ENCODE measurements at places on chromosomes 3 and 15.

GRCh38 chr15:33234020-33234461, 39.5 kb upstream of the FMN1 start:
- peak; percentile 23 for DNase-seq

- DNase-seq: no peak
Observed at GRCh38 chr3:100002599-100003350, 111.5 kb downstream of the FILIP1L start.

DNA sequence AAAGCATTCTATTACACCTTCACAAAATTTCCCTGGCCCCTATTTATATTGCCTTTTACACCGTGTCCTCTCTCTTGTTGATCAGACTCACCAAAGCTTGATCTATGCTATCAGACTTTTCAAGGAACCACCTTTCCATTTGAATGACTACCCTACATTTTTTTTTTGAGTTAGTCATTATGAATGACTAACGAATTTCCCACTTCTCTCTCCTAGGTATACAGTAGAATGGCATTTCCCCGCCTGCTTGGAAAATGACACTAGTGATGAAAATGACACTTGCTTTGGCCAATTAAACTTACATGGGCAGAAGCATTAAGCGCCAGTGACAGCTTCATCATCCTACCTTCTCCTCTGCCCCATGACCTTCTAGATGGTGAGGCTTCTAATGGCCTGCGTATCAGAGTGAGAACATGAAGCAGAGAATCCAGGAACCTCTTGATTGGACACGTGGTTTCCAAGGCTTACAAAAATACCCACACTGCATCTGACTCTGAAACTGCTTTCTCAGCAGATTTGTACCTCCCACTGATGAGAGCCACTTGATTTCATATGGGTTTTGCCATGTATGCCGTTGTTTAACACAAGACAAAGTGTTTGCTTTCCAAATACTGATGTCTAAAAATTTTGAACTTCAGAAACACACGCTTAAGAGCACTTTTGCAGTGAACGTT, 370.5 kb downstream of the CTNNB1 start:
- DNase-seq: no peak

- DNase-seq: no peak
Observed at GRCh38 chr3:125165189-125165947, 47.2 kb downstream of the SLC12A8 start.

DNA sequence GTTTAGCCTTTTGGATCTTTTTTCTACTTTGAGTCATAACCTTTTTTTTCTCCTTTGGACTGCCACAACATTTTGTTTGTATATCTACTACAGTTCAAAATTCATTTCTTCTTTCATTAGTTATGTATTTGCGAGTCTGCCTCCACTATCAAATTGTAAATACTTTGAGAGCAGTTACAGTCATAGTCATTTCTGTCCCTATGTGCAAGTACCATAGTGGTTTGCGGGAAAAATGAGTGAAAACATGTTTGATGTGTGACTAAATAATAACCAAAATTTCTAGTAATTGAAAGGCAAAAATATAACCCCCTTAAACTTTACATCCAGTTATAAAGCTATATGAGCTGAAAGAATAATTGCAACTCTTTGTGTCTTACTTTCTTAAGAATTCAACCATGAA, 45.8 kb upstream of the CCDC50 start:
- no peak for DNase-seq

DNA sequence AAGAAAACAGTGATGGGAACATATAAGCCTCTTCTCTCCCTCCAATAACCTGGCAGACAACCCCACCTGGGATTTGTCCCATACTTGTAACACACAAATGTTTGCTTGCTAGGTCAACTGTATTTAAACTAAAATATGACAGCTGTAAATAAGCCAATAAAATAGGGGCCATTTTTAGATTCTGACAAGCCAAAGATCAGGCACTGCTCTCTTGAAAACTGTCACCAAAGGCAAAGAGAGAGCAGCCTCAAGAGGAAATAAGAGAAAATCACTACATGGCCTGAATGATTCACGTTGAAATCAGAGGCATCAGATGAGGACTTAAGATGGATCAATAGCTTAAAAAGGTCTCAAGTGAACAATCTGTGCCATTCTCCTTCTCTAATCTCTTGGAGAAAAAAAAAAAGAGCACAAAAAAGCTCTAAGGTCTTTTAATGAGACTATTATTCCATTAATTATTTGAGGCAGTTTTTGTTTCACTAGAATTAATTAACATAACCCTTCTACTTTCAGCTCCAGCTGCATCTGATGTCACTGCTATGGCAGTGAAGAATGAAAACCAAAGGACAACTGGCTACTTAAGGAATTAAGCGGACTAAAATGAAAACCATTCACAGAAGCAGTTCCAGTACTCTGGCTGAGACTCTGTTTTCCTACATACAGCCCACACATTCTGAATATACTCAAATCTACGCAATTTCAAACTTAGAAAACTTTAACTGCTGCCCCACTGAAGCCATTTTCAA, 19.0 kb downstream of the MYO5A start:
- no peak for DNase-seq

GRCh38 chr15:66789029-66790025, 87.3 kb downstream of the SMAD6 start:
- DNase-seq: no peak

GRCh38 chr3:99907959-99908544, 90.4 kb downstream of the CMSS1 start:
- no peak for DNase-seq

DNA sequence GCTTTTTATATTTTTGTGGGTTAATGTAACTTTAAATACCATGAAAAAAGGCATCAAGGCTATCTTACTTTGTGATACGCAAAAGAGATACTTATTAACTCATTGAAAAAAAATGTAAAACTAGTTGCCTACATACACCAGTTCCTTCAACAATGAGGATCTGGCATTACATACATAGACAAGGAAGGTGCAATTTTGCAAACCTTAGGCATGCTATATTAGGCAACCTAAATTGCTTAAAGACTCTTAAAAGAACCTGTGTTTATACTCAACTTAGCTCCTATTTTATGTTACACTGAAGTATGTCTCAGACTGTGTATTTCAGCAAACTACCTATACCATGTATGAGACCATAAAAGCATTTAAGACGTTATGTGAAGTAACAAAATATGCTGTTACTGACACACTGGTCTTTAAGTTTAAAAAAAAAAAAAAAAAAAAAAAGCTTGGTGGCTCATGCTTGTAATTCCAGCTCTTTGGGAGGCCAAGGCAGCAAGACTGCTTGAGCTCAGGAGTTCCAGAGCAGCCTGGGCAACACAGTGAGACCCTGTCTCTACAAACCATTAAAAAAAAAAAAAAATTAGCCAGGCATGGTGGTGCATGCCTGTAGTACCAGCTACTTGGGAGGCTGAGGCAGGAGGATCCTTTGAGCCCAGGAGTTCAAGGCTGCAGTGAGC, 9.1 kb downstream of the TASOR start:
- no peak for DNase-seq

- DNase-seq: no peak
Observed at GRCh38 chr3:111906656-111907055, 47.6 kb downstream of the PHLDB2 start.

DNA sequence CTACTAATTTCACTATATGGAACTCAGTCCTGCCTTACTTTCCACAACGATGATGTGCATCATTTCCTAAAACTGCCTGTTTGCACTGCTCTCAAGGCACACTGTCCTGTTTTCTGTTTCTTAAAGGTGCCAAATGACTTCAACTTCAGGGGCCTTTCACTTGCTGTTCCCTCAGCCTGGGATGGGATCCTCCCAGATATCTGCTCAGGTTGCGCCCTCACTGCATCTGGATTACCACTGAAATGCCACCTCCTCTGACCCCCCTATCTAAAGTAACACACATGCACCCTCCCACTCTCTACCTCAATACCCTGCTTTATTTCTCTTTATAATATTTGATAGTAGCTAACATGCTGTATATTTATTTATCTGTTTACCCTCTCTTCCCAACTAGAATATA, 123.8 kb upstream of the CMC1 start:
- no peak for DNase-seq

GRCh38 chr15:60251300-60252070, 146.3 kb downstream of the ANXA2 start:
- DNase-seq: no peak

DNA sequence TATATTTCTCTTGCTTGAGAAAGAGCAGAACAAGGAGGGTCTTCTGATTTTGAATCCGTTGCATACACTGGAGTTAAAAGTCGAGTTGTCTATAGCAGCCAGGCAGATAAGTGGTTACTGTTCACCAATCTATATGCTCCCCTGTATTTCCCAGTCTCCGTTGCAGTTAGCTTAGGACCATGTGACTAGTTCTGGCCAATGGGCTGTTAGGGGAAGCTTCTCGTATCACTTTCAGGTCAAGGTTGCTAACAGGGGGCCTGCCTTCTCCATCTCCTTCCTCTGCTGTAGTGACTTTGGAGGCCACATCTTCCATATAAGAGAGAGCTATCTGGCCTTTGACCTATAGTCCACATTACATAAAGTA, 188.5 kb upstream of the KBTBD8 start:
- no peak for DNase-seq

DNA sequence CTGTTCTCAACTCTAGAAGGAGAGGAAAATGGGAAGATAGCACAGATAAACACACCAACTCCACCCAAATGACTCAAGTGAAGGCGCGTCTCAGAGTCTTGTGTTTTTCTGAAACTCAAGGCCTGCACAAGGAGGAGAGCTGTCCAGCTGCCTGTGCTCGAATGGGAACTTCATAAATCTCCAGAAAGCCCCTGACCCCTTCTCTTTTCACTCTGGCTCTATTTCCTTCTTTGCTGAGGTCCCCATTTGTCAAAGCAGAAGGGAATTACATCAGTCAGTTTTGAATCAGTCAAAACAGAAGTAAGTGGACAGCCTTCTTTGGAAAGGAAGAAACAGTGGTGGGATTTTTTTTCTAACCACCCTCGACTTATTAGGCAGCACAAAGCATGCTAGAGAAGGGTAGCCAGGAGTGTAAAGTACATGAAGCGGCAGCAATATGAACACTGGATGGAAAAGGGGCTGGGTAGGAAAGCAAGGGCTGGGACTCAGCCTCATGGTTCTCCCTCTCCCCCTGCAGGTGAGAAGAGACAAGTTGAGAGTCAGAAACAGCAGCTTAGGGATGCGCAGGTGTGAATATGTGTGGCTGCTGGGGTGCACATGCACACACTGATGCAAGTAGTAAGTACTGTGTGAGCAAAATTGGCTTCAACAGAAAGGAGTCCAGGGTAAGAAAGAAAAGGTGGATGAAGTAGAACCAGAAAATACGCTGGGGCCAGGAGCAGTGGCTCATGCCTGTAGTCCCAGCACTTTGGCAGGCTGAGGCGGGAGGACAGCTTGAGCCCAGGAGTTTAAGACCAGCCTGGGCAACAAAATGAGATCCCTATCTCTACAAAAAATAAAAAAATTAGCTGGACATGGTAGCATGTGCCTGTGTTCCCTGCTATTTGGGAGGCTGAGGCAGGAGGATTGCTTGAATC, 36.6 kb upstream of the MAGEF1 start:
- DNase-seq: no peak

- no peak for DNase-seq
Observed at GRCh38 chr3:165133188-165133899, 55.0 kb upstream of the SI start.

DNA sequence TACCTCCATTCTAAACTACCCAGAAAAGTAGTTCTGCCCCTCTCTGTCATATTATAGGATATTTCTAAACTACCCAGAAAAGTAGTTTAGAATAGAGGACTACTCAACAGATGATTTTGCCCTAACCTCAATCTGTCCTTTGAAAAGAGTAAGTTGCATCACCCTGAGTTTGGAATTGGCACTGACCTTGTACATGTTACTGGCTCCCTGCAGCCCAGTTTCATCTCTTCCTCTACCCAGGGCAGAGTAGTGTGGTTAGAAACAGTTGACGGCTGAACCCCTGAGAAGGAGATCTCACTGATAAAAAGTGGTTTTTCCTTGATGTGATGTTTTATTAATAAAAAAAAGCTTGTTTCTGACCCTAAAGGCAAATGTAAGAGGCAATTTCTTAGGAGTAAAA, 340.5 kb upstream of the NECTIN3 start:
- no peak for DNase-seq

GRCh38 chr15:88419830-88420229, 47.4 kb downstream of the MRPL46 start:
- DNase-seq: no peak

DNA sequence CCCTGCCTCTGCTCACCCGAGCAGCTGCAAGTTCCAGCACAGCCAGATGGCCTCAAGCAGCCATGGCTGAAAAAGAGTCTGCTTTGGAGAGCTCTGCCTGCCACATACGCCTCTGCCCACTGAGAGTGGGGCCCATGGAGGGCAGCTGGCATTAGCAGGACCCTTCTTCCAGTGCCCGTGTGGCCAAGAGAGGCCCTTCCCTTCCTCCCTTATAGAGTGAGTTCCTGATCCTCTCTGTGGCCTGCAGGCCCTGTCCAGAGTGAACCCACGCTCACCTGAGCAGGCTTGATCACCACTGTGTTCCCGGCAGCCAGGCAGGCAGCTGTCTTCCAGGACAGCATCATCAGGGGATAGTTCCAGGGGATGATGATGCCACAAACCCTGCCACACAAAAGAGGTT, 41.4 kb upstream of the SLC41A3 start:
- no peak for DNase-seq

DNA sequence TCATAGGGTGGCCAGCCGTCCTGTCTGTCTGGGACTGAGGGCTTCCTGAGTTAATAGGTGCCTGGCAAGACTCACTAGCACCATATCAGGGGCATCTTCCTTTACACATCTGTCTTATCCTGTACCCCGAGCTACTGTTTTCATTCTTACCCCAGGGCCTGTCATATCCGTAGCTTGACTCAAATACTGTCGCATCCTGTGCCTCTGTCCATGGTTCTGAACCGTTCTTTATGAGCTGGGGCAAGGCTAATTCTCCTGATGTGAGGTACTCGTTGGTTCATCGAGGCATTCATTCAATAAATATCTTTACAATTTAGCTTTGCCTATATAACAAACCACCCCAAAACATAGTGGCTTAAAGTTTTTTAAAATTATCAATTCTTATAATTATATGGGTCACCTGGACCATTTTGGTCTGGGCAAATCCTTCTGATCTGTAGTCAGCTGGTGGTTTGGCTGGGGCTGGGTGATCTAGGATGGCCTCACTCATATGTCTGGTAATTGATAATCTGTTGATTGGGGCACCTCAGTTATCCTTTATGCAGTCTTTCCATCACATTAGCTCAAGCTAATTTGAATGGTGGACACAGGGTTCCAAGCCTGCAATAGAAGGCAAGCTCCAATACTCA, 121.2 kb downstream of the TLE3 start:
- DNase-seq: peak; percentile 81

DNA sequence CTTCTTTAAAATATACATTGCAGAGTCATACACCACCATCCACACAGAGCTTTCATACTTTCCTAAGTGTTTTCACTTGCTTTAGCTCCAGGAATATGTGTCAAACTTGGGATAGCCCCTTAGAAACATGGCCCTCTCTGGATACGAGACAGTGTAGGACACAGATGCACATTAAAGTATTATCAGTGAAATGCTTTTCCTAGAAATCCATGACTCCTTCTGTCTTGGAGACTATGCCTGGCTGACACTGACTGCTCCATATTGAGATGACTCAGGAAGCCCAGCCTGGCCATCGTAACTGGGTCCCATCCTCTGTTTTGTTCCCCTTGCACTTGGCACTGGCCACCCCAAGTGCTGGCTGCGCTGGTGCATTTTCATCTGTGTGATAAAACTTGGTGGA, 204.8 kb downstream of the PDZRN3 start:
- no peak for DNase-seq

Measured in activated CD8-positive, alpha-beta T cell treated with anti-CD3 and anti-CD28 coated beads, Interleukin-2, amount 10 ng/mL, durations not matched to agents 7 days and 5 days (primary cell).